Body of pancreas (tissue), 4 donors: ENCODE measurements at places on chromosomes 1 and 21. TPM values are rescaled to one million over a fixed set of nuclear protein-coding genes. Genes with fewer than 3 reads are reported as not detected.
A peak's percentile ranks its signal among the peaks of the same experiment; 100 is the strongest.

GRCh38 chr1:30672661-30673060 lies 50.7 kb downstream of the MATN1 start:
- no peaks in the 10 kb centered on the region for H3K27me3 ChIP-seq
- no peaks in the 10 kb centered on the region for H3K36me3 ChIP-seq
- H3K4me3 ChIP-seq, result no peak overlapping the region
- H3K27ac ChIP-seq, result no peak overlapping the region
- DNase-seq, result no peak

DNA sequence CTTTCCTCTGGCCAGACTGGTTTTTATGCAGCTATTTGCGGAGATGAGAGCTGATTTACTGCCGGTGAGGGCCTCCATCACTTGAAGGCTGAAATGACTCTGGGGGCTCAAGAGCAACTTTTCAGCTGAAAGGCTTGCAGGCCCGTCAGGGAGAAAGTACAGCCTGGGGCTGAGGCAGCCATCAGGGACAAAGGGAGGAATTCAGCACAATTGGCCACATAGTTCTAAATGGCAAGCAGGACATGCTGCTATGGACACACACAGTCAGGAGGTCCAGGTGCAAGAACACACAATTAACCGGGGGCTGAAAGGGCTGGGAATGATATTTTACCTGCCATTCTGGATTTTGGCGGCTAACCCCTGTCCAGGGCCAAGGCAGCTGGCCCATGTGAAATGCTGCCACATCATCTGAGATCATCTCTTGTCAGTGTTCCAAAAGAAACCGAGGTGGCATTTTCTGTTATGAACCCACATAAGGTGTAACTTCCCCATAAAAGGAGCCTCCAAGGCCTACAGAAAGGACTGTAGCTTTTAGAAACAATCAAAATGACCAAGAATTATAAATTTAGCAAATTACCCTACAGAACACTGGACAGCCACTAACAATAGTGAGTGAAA lies 58.2 kb downstream of the LMX1A start:
- H3K4me3 ChIP-seq, result no peak overlapping the region
- H3K27me3 ChIP-seq, result no peaks in the 10 kb centered on the region
- H3K4me1 ChIP-seq, result no peaks in the 10 kb centered on the region
- no peak for DNase-seq
- no peaks in the 10 kb centered on the region for H3K36me3 ChIP-seq
- H3K27ac ChIP-seq, result no peak overlapping the region

GRCh38 chr1:168328731-168329364 lies 48.2 kb downstream of the TBX19 start:
- H3K4me3 ChIP-seq, result no peak overlapping the region
- no peaks in the 10 kb centered on the region for H3K36me3 ChIP-seq
- no peaks in the 10 kb centered on the region for H3K4me1 ChIP-seq
- no peaks in the 10 kb centered on the region for H3K27me3 ChIP-seq

- H3K27ac ChIP-seq, result no peak overlapping the region
- H3K4me1 ChIP-seq, result no peaks in the 10 kb centered on the region
- no peaks in the 10 kb centered on the region for H3K27me3 ChIP-seq
These were observed 132.3 kb upstream of the WNT4 start for GRCh38 chr1:22275167-22275566.

GRCh38 chr1:236222632-236223031 lies 59.1 kb downstream of the ERO1B start:
- peaks cover 16% of the 10 kb centered on the region for H3K4me1 ChIP-seq
- no peak for DNase-seq
- no peak overlapping the region for H3K4me3 ChIP-seq

DNA sequence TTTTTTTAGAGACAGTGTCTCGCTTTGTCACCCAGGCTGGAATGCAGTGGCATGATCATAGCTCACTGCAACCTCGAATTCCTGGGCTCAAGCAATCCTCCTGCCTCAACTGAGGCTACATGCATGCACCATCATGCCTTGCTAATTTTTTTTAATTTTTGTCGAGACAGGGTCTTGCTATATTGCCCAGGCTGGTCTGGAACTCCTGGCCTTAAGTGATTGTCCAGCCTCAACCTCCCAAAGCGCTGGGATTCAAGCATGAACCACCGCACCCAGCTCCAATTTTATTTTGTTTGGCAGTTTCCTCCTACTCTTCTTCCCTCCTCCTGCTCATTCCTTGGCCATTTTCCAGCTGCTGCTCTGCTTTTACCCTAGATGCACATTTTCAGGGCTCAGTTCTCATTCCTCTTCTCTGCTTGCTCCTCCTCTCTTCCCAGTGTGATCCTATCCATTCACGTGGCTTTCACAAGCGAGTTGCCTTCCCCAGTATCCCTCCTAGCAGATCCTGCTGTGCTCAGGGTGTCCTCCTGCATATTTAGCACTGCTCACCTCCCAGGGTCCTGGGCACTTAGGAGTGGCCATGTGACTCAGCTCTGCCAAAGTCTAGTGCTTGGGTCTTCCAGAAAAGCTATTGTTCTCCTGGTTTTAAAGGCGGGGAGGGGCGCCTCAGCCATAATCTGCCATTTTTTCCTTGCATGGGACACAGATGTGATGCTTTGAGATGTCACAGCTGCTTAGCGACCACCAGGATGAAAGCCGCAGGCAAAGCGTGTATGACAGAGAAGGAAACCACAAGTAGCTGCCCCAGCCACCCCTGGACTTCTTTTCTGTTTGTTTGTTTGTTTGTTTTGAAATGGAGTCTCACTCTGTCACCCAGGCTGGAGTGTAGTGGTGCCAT lies 33.7 kb downstream of the PSEN2 start:
- H3K4me1 ChIP-seq, result no peaks in the 10 kb centered on the region
- peak; percentile 33 for DNase-seq
- no peak overlapping the region for H3K4me3 ChIP-seq
- H3K36me3 ChIP-seq, result peaks cover 9% of the 10 kb centered on the region

DNA sequence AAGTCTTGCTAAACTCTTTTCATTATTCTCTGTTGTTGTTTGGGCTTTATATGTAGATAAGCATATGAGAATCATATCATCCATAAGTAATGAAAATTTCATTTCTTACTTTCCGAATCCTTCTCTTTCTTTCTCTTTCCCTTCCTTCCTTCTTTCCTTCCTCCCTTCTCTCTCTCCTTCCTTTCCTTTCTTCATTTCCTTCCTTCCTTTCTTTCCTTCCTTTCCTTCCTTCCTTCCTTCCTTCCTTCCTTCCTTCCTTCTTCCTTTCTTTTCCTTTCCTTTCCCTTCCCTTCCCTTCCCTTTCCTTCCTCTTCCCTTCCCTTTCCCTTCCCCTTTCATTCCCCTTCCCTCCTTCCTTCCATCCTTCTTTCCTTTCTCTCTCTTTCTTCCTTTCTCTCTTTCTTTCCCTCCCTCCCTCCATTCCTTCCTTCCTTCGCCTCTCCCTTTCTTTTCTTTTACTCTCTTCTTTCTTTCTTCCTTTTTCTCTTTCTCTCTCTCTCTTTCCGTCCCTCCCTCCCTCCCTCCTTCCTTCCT lies 147.3 kb downstream of the UCK2 start:
- no peaks in the 10 kb centered on the region for H3K27me3 ChIP-seq
- DNase-seq, result no peak
- H3K36me3 ChIP-seq, result no peaks in the 10 kb centered on the region
- H3K27ac ChIP-seq, result no peak overlapping the region
- H3K4me3 ChIP-seq, result no peak overlapping the region

DNA sequence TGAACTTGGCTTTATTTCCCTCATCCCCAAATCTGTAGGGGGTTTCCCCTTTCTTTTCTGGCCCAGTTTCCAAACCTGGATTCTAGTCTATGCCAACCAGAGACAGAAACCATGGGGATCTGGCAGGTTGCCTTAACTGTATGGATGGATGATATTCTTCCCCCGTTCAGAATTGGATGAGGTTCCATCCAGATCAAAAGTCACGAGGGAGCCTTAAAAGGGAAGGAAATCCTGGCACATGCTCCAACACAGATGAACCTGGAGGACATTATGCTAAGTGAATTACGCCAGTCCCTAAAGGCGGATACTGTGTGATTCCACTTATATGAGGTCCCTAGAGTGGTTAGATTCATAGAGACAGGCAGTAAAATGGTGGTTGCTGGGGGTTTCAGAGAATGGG lies 124.4 kb downstream of the HUNK start:
- no peak overlapping the region for H3K4me3 ChIP-seq
- H3K4me1 ChIP-seq, result no peaks in the 10 kb centered on the region
- DNase-seq, result no peak
- H3K36me3 ChIP-seq, result peaks cover 9% of the 10 kb centered on the region
- no peaks in the 10 kb centered on the region for H3K27me3 ChIP-seq

GRCh38 chr1:61426254-61426653 lies 298.7 kb downstream of the TM2D1 start:
- no peak for DNase-seq
- no peaks in the 10 kb centered on the region for H3K27me3 ChIP-seq
- no peak overlapping the region for H3K27ac ChIP-seq
- no peaks in the 10 kb centered on the region for H3K36me3 ChIP-seq
- no peak overlapping the region for H3K4me3 ChIP-seq

- no peaks in the 10 kb centered on the region for H3K36me3 ChIP-seq
- H3K4me3 ChIP-seq, result no peak overlapping the region
- H3K27me3 ChIP-seq, result no peaks in the 10 kb centered on the region
- DNase-seq, result no peak
- H3K4me1 ChIP-seq, result no peaks in the 10 kb centered on the region
- no peak overlapping the region for H3K27ac ChIP-seq
These were observed 344.9 kb downstream of the PTPRU start for GRCh38 chr1:29581256-29581655.

DNA sequence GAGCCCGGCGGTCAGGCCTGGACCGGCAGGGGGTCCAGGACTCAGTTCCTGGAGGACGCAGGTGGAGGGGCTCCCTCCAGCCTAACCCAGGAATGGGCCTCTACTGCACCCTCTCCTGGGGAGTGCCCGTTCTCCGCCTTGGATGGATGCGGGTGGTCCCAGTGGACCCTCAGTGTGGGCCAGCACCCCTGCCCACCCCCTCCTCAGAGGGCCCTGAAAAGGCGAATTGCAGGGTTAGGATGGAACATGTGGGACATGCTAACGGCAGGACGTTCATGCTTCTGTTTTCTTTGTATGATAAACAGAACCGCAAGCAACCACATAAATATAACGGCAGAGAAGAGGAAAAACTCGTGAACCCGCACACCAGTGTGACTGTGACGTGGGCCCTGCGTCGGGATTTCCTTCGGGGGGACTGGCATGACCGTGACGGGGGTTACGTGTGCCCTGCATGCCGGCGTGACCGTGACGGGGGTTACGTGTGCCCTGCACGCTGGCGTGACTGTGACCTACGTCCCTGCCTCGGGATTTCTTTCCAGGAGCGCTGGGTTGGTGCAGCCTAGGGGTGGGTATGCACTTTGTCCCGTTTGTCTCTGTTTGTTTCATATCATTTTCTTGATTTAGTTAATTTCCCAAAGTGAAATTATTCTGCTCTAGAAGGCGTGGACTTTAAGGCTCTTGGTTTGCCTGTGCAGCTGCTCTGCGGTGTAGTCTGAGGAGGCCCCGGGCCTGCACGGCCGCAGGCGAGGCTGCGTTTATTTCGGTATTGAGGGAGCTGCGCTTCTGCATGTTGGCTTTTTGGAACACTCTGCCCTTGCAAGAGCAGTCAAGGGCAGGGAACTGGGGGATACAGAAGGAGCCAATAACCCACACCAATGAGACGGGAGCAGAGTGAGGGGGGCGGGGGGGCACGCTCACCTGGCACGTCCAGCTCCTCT lies 3.1 kb downstream of the FTCD start:
- H3K27me3 ChIP-seq, result no peaks in the 10 kb centered on the region
- no peak overlapping the region for H3K4me3 ChIP-seq
- H3K36me3 ChIP-seq, result no peaks in the 10 kb centered on the region
- no peak overlapping the region for H3K27ac ChIP-seq
- H3K4me1 ChIP-seq, result peaks cover 14% of the 10 kb centered on the region

DNA sequence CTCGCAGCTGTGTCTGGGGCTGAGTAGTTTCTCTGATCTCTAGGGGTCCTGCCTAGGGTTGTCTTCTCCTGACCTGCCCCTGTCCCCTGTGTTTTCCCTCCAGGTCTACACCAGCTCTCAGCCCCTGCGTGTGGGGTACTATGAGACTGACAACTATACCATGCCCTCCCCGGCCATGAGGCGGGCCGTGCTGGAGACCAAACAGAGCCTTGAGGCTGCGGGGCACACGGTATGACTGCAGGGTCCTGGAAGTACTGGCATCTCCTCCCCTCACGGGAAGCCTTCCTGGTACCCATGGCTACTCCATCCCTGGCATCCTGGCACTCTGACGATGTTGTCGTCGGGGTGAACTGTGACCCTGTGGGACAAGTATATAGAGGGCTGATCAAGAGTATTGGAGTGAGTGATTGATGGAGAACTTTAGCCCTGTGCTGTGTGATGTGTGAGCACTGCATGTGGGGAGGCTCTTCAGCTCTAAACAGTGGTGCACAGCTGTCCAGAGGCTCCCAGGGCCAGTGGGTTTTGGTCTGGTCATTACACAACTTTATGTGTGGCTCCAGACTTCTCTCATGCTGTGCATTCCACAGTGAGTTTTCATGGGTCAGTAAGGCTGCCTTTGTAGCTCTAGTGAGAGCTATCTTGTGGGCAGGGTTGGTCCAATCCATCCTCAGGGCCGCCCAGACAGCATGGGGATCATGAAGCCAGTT lies 14.4 kb downstream of the FAAH start:
- peaks cover 6% of the 10 kb centered on the region for H3K4me1 ChIP-seq
- no peak for DNase-seq
- no peak overlapping the region for H3K27ac ChIP-seq
- no peak overlapping the region for H3K4me3 ChIP-seq
- no peaks in the 10 kb centered on the region for H3K27me3 ChIP-seq

The FYB2 gene
- total RNA-seq, result 3.4 TPM

The S100A1 gene
- total RNA-seq, result 57.0 TPM

The TMEM200B gene
- total RNA-seq, result not detected

The ECE1 gene
- 83.3 TPM for total RNA-seq

The HLCS gene
- total RNA-seq, result 38.6 TPM

The SELL gene
- total RNA-seq, result 0.26 TPM

The TNFSF18 gene
- total RNA-seq, result not detected

The CSDE1 gene
- total RNA-seq, result 138 TPM

The WLS gene
- total RNA-seq, result 73.4 TPM

The PLA2G2F gene
- not detected for total RNA-seq
